Hair follicular keratinocyte (primary cell): ENCODE measurements at places on chromosomes 4 and X. TPM values are rescaled to one million over a fixed set of nuclear protein-coding genes. Genes with fewer than 3 reads are reported as not detected.

RHOXF1 gene
- not detected in 2 replicates for total RNA-seq

IQSEC2 gene
- 9.2 and 11.1 TPM in 2 replicates for total RNA-seq

SPIN2A gene
- total RNA-seq = not detected in 2 replicates

VEGFC gene
- total RNA-seq = 45.7 and 61.1 TPM in 2 replicates

PLXNB3 gene
- total RNA-seq = 5.2 and 5.4 TPM in 2 replicates

NSG1 gene
- 20.4 and 24.8 TPM in 2 replicates for total RNA-seq

PGAM4 gene
- total RNA-seq = not detected in 2 replicates

LDB2 gene
- total RNA-seq = not detected in 2 replicates

DOCK11 gene
- 8.2 and 9.1 TPM in 2 replicates for total RNA-seq

ADH7 gene
- 0.08 TPM in 1 of 2 replicates, not detected in the other for total RNA-seq

CSN1S1 gene
- total RNA-seq = not detected in 2 replicates

ARAP2 gene
- 5.2 and 9.4 TPM in 2 replicates for total RNA-seq

GPC3 gene
- not detected in 2 replicates for total RNA-seq

CCDC149 gene
- 2.3 and 2.6 TPM in 2 replicates for total RNA-seq

LIN54 gene
- total RNA-seq = 6.2 and 6.6 TPM in 2 replicates

CXCL6 gene
- total RNA-seq = 0.08 and 0.65 TPM in 2 replicates

ARHGEF38 gene
- not detected in 2 replicates for total RNA-seq

ODAPH gene
- not detected in 2 replicates for total RNA-seq

VEGFD gene
- total RNA-seq = not detected in 2 replicates

ART3 gene
- 0.31 and 0.49 TPM in 2 replicates for total RNA-seq

FDCSP gene
- total RNA-seq = not detected in 2 replicates

PSAPL1 gene
- not detected in 2 replicates for total RNA-seq

SORBS2 gene
- 1.2 and 1.8 TPM in 2 replicates for total RNA-seq

P2RY10 gene
- not detected in 2 replicates for total RNA-seq

EFHC2 gene
- total RNA-seq = 0.46 and 0.55 TPM in 2 replicates

SSX4 gene
- not detected in 2 replicates for total RNA-seq

RENBP gene
- not detected in 2 replicates for total RNA-seq

TSPAN6 gene
- total RNA-seq = 14.8 and 18.5 TPM in 2 replicates

LRIT3 gene
- 0.11 TPM in 1 of 2 replicates, not detected in the other for total RNA-seq

ETDA gene
- total RNA-seq = not detected in 2 replicates

OTUD6A gene
- total RNA-seq = not detected in 2 replicates

KDR gene
- not detected in 2 replicates for total RNA-seq

KLHL34 gene
- 0.31 and 0.34 TPM in 2 replicates for total RNA-seq
